Left renal cortex interstitium (tissue), 4 donors: ENCODE measurements at places on chromosomes 4 and X. TPM values are rescaled to one million over a fixed set of nuclear protein-coding genes. Genes with fewer than 3 reads are reported as not detected.

GRCh38 chr4:150656891-150657290 is 74.9 kb downstream of the MAB21L2 start:
- no peak for DNase-seq

- DNase-seq: no peak
Measured at GRCh38 chr4:173178144-173178543, 9.5 kb downstream of the GALNT7 start.

DNA sequence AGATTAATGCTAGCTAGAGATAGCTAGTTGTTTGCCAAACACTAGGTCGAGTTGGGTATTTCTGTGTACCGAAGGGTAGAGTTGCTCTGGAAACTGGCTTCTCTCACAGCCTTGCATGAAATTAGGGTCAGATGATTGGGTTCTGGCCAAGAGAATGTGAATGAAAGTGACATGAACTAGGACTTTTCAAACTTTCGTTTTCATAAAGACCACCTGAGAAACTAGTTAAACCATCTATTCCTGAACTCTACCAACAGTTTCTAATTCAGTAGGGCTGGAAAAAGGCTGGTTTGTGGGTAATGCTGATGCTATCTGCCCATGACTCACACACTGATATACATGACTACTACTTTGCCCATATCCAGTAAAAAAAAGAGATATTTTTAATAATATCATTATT is 157.6 kb downstream of the GASK1B start:
- DNase-seq: no peak

- no peak for DNase-seq
Measured at GRCh38 chr4:12979797-12980196, 504.3 kb downstream of the RAB28 start.

GRCh38 chrX:137574102-137574783 is 8.3 kb downstream of the ZIC3 start:
- no peak for DNase-seq

- no peak for DNase-seq
Measured at GRCh38 chr4:2378898-2379297, 39.5 kb downstream of the ZFYVE28 start.

DNA sequence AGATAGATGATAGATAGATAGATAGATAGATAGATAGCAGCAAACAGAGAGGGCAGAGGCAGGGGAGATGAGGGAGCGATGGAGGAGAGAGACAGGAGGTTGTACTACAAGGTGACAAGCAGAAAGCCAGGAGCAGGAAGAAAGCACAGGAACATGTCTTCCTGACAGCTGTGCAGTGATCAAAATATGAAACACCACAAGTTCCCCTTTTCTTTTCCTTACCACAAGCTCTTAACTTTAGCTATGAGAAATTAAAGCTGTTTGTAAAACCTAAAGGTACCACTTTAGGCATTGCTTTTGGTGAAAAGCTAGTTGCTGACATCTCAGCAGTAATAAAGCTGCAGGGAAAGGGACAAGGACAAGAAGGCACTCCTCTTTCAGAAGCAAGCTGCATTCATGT is 9.1 kb upstream of the MAGED4B start:
- no peak for DNase-seq

DNA sequence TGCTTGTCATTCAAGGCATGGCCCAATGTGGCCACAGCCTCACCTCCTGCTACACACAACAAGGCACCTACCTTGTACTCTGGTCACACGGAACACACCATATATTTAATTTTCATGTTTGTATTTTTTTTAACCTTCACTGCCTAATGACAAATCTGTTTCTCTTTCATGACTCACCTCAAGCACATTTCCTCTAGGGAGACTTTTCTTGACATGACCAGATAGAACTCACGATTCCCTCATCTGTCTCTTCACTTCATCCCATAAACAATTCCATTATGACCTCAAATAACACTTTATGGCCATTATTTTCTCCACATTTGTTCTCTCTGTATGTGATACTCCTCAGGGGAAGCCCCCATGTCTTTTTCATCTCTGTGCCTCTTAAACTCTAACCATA is 11.1 kb downstream of the DRP2 start:
- no peak for DNase-seq

- DNase-seq: no peak
Measured at GRCh38 chr4:85246055-85246454, 228.9 kb upstream of the ARHGAP24 start.

DNA sequence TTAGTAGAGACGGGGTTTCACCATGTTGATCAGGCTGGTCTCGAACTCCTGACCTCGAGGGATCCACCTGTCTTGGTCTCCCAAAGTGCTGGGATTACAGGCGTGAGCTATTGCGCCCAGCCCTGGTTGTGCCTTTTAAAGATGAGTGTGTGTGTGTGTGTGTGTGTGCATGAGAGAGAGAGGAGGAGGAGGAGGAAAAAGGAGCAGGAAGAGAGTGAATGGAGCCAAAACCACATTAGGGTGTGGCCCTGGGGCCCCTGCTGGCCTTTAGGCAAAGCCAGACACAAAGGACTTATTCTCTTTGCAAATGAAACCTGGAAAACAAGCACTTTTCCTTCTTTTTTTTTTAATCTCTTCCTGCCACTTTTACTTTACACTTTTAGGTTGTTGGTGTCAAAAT is 48.2 kb upstream of the KLF3 start:
- no peak for DNase-seq

GRCh38 chr4:174681723-174682300 is 147.2 kb downstream of the GLRA3 start:
- no peak for DNase-seq

DNA sequence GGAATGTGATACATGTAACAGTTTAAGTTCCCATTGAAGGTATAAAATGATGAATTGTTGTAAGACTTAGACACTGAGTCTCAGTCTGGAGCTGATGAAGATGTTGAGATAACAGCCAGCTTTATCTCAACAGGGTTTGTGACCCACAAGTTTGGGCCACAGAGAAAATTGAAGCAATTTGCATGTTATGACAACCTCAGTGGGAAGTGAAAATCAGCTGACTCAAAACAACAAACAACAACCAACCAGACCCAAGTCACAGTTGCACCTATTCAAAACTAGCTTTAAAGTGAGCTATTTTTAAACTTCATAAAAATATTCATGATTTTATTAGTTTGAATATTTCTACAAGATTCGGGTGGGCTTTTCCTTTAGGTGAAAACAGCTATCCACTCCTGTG is 8.0 kb downstream of the SFRP2 start:
- no peak for DNase-seq

- no peak for DNase-seq
Measured at GRCh38 chr4:5647351-5647750, 61.0 kb downstream of the EVC2 start.

GRCh38 chr4:189974056-189974455 is 33.4 kb downstream of the FRG1 start:
- no peak for DNase-seq

GRCh38 chrX:723781-724180 is 93.2 kb downstream of the SHOX start:
- DNase-seq: no peak

- DNase-seq: no peak
Measured at GRCh38 chr4:182085051-182085480, 158.1 kb upstream of the TENM3 start.

DNA sequence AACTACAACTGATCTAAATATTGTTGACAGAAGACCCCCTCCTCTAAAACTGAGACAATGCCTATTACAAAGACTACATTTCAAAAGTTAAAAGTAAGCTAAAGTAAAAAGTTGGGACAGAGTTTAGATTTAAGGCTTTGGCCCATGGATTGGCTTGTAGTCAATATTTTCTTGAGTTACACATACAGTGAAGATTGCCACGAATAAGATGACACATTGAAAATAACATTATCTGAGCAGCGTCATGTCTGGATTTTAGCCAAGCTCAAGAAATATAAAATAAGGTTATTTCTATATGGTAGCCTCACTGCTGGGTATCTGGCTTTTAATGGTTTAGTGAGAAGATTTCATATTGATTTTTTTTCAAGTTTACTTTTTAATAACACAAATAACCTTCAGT is 266.2 kb upstream of the LDB2 start:
- no peak for DNase-seq

GRCh38 chr4:187415231-187415630 is 580.3 kb upstream of the ZFP42 start:
- DNase-seq: no peak

DNA sequence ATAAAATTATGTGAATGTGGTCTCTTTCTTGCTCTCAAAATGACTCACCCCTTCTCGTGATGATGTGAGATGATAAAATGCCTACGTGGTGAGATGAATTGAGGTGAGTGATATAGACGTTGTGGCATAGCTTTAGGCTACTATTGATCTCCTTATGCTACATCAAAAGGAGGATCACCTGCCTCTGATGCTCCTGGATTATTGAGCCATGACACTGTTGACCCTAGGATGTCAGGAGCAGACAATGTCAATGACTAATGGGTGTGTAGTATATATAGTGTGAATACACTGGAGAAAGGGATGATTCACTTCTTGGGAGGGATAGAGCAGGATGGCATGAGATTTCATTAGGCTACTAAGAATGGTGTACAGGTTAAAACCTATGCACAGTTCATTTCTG is 210.7 kb upstream of the PRPS2 start:
- DNase-seq: no peak

The CTBP1 gene
- polyA plus RNA-seq: 156 TPM

The UGDH gene
- polyA plus RNA-seq: 88.6 TPM

The P2RY10 gene
- polyA plus RNA-seq: 0.14 TPM

The CBLL2 gene
- not detected for polyA plus RNA-seq

The PPID gene
- 81.2 TPM for polyA plus RNA-seq

The PPEF1 gene
- polyA plus RNA-seq: 0.59 TPM

The GPR143 gene
- polyA plus RNA-seq: 13.6 TPM

The MAGEB17 gene
- not detected for polyA plus RNA-seq

The HTR2C gene
- 0.43 TPM for polyA plus RNA-seq

The NXF3 gene
- polyA plus RNA-seq: 0.30 TPM

The MAGED1 gene
- polyA plus RNA-seq: 317 TPM

The WAS gene
- 3.2 TPM for polyA plus RNA-seq

The EGF gene
- 4.4 TPM for polyA plus RNA-seq

The STOX2 gene
- 11.0 TPM for polyA plus RNA-seq

The PLS3 gene
- 203 TPM for polyA plus RNA-seq

The SHOX gene
- polyA plus RNA-seq: 0.08 TPM

The SSX4B gene
- polyA plus RNA-seq: not detected
